Brain (organoid and tissue), 16 donors: ENCODE measurements at places on chromosomes 12 and 14. TPM values are rescaled to one million over a fixed set of nuclear protein-coding genes. Genes with fewer than 3 reads are reported as not detected.

DNA sequence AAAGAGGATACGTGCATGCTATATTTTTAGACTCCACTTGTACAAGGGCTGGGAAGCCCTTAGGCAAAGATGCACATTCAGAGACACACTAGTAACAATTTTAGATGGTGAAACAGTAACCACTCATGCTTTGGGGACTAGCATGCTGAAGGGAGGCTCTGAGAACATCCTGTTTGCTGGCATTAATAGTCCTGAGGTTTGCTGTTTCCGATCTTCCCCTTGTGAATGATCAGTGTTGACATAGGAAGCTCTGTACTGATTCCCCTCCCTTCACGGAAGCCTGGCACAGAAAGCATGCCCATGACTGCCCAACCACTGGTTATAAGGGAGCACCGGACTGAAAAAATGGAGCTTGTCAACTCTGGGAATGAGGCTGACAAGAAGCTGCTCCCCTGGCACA is 164.6 kb downstream of the GCH1 start:
- no peak for DNase-seq

DNA sequence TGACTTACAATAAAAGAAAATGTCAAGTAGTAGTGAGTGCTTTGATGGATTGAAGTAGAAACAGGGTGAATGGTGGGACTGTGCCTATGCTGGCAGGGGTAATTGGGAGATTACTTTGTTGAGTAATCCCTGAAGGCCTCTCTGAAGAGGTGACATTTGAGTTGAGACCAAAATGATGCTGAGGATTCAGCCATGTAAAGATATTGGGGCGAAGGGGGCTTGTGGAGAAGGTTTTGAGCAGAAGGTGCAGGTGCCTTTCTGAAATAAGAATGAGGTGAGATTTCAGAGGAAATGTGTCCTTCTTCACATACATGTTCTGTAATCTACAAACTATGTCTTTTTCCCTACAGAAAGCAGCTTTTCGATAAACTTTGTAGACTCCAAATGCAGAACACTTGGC is 8.0 kb downstream of the GNG2 start:
- DNase-seq: no peak

GRCh38 chr14:20343862-20344220 is 406 bp downstream of the PARP2 start:
- no peak for DNase-seq

The NTF3 gene
- polyA plus RNA-seq: 2.1 TPM

- peak; percentile 20 for DNase-seq
These were observed 126.7 kb upstream of the BTG1 start for GRCh38 chr12:92272061-92272964.

The BRAP gene
- polyA plus RNA-seq: 19.6 TPM

DNA sequence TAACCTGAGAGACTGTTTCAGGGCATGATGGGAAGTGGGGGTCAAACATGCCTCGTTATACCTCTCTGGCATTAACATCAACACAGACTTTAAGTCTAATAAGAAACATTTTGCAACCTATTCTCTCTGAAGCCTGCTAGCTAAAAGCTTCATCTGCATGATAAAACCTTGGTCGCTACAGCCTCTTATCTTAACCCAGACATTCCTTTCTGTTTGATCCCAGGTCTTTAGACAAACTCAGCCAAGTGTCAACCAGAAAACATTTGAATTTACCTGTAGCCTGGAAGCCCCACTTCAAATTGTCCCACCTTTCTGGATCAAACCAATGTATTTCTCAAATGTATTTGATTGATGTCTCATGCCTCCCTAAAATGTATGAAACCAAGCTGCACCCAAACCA is 9.1 kb downstream of the PPP2R3C start:
- no peak for DNase-seq

The SLC48A1 gene
- 77.4 TPM for polyA plus RNA-seq

The CLEC9A gene
- 0.80 TPM for polyA plus RNA-seq

The METTL25 gene
- 1.7 TPM for polyA plus RNA-seq

The NELL2 gene
- polyA plus RNA-seq: 14.0 TPM

DNA sequence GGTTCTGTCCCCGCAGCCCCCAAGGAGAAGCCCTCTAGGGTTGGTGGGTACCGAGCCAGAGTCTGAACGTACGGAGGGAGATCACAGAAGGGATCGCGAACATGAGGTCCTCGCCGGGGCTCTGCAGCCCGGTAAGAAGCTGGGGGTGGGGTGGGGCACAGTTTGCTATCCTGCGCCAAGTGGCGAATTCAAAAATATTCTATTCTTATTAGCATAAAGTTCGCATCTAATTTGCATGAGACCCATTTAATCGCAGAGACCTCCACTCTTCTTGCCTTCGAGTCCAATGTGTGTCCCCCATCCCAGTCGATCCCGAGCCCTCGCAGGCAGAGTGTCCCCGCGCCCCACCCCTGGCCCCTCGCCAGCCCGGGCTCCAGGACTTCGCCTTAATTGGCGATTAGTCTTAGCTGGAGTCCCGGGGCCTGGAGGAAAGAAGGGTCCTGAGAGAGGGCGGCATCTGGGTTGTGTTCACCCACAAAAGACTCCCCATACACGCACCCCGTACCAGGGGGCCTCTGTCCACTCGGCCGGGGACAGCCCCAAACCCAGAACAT is 604 bp upstream of the ARHGEF25 start:
- DNase-seq: no peak

GRCh38 chr12:101963697-101964096 is 86.3 kb downstream of the DRAM1 start:
- no peak for DNase-seq

The DCP1B gene
- polyA plus RNA-seq: 8.1 TPM

The CLEC1B gene
- polyA plus RNA-seq: not detected

- no peak for DNase-seq
These were observed 252.6 kb downstream of the ACSS3 start for GRCh38 chr12:81330480-81330879.

GRCh38 chr12:120689397-120690082 is 2.6 kb downstream of the MLEC start:
- DNase-seq: no peak

The ESRRB gene
- 0.29 TPM for polyA plus RNA-seq

The AMDHD1 gene
- not detected for polyA plus RNA-seq

GRCh38 chr12:70847871-70848270 is 72.7 kb downstream of the PTPRR start:
- no peak for DNase-seq

DNA sequence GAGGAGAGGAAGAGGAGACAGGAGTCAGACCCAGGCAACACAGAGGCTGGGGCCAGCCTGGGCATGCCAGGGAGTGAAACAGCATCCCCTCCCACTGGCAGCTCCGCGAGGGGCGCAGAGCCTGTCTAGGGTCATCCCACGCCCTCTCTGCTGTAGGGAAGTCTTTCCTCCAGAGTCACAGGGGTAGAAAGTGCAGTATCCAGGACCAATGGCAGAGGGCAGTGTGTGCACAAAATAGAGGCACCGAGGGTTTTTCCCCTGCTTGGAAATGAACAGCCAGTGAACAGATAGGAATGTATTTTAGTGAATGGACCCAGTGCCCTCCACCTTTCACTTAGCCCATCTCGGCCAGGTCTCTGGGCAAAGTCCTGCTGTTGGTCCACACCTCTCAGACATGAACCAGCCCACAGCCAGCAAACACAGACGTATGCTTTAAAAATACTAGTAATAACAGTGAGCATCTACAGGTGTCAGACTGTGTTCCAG is 9.4 kb upstream of the KRT74 start:
- DNase-seq: peak; percentile 65
